ENCODE measurements at places on chromosomes 3 and 15. TPM values are rescaled to one million over a fixed set of nuclear protein-coding genes. Genes with fewer than 3 reads are reported as not detected.

GRCh38 chr3:10804183-10804648, 11.8 kb upstream of the SLC6A11 start:
- ATAC-seq = peak; percentile 94

- peak; percentile 71 for ATAC-seq
These were observed 51.0 kb upstream of the SSR3 start for GRCh38 chr3:156605686-156606605.

- no peak for ATAC-seq
These were observed 488.1 kb upstream of the THBS1 start for GRCh38 chr15:39092761-39093160.

The GRIP2 gene
- 2.0 TPM for total RNA-seq

The TMCO5A gene
- total RNA-seq = not detected

- no peak for ATAC-seq
These were observed 31.0 kb downstream of the EPHB3 start for GRCh38 chr3:184592371-184593219.

The SLC28A2 gene
- not detected for total RNA-seq

DNA sequence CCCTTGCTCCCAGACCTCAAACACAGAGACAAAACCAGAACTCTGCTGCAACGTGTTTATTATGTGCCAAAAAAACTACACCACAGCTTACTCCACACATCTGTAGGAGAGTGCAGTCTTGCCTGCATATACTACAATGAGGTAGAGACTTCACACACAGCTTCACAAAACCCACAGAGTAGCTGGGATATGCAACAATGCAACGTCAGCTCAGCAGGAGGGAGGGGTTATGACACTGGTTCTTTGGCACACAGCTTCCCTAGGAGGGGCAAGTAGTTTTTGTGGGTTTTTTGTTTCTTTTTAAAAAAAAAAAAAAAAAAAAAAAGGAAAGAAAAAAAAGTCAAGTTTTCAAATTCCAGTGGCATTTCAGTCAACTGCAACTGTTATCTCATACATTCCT, 2.9 kb upstream of the RPS17 start:
- ATAC-seq = no peak

GRCh38 chr15:93730724-93731123, 500.6 kb upstream of the MCTP2 start:
- ATAC-seq = no peak

The HRG gene
- total RNA-seq = 0.12 TPM

GRCh38 chr3:120763601-120764000, 21.1 kb downstream of the GTF2E1 start:
- ATAC-seq = no peak

DNA sequence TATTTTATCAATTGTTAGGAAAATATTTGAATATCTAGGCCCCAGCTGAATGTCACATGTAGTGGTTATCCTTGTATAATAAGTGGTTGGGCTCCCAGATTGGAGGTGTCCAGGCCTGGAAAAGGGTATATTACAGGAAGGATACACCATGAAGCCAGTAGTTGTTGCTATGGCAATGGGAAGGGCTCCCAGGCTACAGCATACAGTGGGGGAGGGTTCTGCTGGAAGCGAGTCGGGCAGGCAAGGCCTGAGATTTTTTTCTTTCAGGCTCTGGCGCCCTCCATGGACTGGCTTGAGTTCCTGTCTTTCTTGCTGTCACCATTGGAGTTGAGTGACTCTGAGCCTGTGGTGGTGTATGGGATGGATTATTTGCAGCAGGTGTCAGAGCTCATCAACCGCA, 8.9 kb downstream of the ECE2 start:
- ATAC-seq = peak; percentile 65

The ZIC1 gene
- total RNA-seq = 0.36 TPM

DNA sequence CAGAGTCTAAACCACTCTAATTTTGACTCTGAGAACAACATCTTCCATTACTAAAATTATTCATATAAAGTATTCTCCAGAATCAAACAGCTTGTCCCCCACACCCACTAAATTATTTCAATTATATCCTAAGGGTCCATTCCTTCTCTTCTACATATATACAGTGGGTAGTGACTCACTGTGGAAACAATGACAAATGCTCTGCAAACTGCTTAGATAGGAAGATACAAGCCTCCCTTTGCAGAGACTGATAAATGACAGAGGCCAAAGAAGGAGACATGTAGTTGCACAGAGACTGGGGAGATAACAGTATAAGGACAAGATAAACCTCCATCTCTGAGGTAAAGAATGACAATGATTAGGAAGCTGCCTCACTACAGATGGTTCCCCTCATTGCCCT, 1087.4 kb downstream of the AGBL1 start:
- ATAC-seq = no peak

DNA sequence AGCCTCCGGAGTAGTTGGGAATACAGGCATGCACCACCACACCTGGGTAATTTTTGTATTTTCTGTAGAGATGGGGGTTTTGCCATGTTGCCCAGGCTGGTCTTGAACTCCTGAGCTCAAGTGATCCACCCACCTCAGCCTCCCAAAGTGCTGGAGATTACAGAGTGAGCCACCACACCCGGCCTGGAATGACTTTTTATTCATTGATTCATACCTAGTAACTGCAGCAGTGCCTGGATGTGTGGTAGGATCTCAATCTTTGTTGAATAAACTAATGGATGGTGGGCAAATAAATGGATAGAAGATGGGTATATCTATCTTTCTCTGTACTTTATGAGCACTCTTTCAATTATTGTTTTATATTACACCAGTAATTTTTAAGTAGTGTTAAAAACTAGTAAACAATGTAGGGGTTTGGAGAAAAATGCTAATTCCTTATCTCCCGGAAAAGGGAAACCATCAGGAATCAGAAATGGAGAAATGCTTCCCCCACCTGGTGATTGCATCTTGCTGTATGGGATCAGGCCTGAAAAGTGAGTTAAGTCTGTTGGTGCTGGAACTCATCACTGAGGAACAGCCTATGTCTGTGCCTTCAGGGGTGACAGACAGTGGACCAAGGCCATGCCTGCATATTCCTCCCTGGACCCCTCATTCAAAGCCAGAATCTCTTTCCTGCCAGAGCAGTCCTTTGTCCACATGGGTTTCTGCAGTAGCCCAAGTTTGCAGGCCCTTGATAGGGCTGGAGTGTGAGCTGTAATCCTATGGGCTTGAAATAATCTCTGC, 161.0 kb upstream of the CTDSPL start:
- ATAC-seq = no peak

The LNP1 gene
- 0.64 TPM for total RNA-seq

- no peak for ATAC-seq
These were observed 204.7 kb upstream of the GAP43 start for GRCh38 chr3:115418583-115418982.

- ATAC-seq = no peak
These were observed 953.8 kb upstream of the ALCAM start for GRCh38 chr3:104412608-104413580.

DNA sequence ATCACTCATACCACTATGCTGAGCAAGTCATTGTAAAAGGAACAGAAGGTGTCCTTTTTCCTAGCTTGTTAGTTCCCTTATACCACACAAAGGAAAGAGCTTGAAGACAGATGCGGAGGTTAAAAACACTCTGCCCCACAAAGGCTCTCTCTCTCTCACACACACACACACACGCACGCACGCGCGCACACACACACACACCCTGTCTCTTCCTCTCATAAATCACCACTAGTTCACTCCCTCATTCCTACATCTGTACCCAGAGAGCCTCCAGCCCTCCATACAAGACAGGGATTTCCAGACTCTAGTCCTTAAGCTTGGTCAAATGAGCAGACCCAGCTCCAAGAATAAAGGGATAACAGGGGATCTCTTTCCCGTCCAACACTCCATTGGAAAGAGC, 120.1 kb upstream of the THBS1 start:
- ATAC-seq = no peak

The ST8SIA2 gene
- 0.16 TPM for total RNA-seq

GRCh38 chr3:69370156-69370883, 15.6 kb downstream of the FRMD4B start:
- peak; percentile 89 for ATAC-seq

The REC114 gene
- not detected for total RNA-seq

The CAMP gene
- total RNA-seq = not detected

The ANKUB1 gene
- not detected for total RNA-seq

DNA sequence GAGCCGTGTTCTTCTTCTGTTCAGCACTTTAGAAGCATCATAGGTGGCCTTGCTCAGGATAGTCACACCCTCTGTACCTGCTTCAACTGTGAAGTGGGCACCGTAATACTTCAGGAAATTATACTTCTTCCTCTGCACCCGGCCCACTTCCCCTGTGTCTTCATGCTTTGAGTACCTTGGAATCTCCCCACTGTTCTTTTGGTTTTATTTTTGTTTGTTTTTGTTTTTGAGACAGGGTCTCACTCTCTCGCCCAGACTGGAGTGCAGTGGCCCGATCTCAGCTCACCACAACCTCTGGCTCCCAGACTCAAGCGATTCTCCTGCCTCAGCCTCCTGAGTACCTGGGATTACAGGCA, 1.7 kb downstream of the P2RY14 start:
- no peak for ATAC-seq

- ATAC-seq = no peak
These were observed 84.7 kb downstream of the OPA1 start for GRCh38 chr3:193677734-193678133.

GRCh38 chr3:176661432-176661964, 535.8 kb downstream of the TBL1XR1 start:
- no peak for ATAC-seq

DNA sequence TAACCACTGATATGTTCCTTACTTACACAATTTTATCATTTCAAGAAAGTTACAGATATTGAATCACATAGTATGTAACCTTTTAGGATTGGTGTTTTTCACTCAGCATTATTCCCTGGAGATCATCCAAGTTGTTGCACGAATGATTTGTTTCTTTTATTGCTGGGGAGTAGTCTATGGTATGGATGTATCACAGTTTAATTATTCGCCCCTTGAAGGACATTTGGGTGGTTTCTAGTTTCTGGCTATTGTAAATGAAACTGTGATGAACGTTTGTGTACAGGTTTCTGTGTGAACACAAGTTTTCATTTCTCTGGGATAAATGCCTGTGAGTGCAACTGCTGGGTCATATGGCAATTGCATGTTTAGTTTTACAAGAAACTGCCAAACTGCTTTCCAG, 68.8 kb downstream of the NMNAT3 start:
- ATAC-seq = no peak

The PFN2 gene
- 51.0 TPM for total RNA-seq

DNA sequence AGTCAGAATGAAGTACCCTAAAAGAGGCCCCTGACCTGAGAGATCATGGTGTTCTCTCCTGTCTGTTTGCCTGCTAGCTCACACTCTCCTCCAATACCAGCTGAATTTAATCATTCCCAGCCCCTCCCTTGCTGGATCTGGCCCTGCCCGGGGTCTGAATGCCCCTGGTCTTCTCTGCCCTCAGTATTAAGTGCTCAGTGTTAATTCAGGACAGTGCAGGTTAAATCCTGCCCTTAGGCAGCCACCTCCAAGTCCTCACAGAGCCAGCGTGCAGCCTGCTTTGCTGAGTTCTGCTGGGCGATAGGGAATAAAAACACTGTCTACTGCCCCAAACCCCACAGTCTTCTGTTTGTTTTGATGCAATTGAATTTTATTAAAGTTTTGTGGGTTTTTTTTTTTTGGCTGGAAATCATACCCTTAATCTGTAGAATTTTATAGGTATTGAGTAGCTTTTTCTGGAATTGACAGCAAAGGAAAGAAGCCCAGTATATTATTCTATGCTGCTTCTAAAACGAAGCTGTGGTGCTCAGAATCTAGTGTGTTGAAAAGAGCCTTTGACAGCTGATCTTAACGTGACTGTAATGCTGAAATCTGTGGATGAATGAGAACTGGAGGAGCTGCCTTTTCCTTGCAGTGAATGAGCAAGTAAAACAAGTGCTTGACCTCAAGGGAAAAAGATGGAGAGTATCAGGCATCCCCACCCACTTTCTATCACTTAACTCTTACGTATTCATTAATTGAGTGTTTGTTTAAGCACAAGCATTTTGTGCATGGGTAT, 12.3 kb upstream of the BDH1 start:
- ATAC-seq = no peak

The MBNL1 gene
- total RNA-seq = 95.4 TPM

- no peak for ATAC-seq
These were observed 34.2 kb upstream of the CHRNB4 start for GRCh38 chr15:78675206-78675605.

The CDHR4 gene
- total RNA-seq = not detected

DNA sequence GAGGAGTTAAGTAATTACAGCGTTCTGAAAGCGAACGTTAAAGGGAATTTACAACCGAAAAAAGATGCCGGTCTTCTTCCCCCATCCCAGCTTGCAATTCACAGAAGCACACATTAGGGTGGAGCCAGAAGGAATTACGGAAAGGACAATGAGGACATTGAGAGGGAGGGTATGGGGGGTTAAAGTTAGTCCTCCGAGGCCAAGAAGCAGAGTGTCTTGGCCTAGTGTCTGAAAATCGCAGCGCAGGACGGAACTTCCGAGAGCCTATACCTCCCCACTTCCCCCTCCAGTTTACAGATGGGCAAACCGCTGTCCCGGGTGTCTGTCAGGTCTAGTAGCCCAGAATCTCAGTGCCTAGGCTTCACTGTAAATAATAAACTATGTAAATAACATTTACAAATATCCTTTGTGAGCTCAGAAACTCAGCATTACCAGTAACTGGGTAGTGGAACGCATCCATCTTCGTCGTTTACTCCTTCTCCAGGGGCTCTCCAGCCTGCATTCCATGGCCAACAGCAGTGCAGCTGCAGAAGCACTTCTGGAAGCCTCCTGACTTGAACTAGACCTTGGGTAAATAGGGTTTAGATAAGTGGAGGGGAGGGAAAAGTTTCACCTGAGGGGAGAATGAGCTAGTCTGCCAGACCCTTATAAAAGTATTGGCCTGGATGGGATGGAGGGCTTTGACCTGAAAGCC, 922 bp downstream of the ADPRH start:
- peak; percentile 55 for ATAC-seq

The GPR149 gene
- not detected for total RNA-seq

DNA sequence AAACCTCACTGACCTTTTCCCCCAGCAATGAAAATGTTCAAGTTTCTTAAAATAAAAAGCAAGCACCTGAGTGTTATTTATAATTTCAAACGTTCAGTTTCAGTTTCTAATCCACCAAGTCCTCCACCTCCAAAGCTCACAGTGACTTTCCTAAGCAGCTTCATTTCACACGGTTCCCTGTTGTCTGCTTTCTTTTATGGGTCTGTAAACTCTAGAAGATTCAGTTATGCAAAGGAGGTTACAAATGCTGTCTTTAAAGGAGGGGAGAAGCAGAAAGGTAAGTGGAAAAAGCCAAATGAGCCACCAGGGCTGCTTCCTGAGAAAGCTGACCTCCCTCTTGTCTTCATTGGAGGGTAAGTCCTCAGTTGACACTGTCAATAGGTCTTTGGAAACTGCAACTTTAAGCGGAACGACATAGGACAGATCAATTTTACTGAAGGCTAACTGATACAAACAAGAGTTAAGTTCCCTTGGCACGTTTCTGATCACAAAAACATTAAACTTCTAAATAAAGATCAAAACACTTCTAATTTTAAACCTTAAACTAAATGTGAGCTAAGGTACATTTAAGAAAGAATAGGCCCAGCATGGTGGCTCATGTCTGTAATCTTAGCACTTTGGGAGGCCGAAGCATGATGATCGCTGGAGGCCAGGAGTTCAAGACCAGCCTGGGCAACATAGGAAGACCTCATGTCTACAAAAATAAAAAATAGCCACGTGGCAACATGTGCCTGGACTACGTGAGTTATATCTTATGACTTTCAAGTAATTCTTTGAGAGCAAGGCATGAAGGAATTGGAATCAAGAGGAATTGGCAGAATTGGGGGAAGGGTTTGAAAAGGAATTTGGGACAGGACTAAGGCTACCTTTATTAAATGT, 151.9 kb upstream of the UBE2E1 start:
- ATAC-seq = no peak

The AMT gene
- 0.88 TPM for total RNA-seq

- no peak for ATAC-seq
These were observed 52.5 kb upstream of the SUCLG2 start for GRCh38 chr3:67706934-67707333.

GRCh38 chr3:137264843-137265330, 307.1 kb downstream of the IL20RB start:
- no peak for ATAC-seq

The MEIS2 gene
- 10.3 TPM for total RNA-seq
